ENCODE measurements at places on chromosomes 5 and 9.

DNA sequence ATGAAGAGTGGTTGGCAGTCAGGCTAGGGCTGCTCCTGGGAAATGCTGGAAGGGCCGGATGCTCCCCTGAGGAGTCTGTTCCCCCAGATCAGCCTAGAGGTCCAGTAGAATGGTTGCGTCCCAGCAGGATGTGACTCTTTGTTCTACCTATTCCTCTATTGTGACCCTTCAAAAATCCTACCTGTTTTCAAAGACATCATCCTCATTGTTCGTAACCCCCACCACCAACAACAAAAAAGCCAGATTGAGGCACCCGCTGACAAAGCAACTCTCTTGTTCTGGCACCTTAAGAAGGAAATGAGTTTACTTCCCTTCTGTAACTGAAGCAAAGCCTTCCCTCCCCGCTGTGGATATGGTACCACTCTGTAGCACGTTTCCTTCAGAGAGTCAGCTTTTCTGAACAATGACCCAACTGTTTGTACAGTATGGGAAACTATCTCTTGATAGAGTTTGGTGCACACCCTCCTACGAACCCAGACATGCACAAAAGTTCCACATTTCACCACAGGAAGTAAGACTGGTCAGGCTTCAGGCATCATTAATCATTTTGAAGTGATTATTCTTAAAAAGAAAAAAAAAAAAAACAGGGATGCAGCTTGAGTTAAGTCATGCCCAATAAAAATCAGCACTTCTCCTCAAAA, 207.2 kb downstream of the ENC1 start:
- peak; percentile 68 for DNase-seq

- DNase-seq: no peak
Measured at GRCh38 chr9:128266868-128267590, 8.8 kb downstream of the GOLGA2 start.

DNA sequence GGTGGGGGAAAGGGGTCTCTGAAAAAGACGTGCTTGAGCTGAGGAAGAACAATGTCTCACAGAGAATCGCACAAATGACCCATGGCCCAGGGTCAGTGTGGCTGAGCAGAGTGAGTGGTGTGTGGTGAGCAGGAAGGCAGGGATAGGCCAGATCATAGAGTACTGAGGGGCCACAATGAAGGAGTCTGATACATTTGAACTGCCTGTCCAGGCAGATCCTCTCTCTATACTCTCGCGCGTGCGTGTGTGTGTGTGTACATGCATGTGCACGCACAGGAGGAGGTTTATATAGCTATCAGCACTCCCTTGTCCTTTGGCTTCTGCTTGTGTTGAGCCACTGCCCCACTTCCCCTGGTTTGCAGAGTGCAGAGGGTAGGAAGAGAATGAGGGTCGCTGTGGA, 294.0 kb downstream of the ZNF608 start:
- DNase-seq: no peak

- no peak for DNase-seq
Measured at GRCh38 chr5:148792744-148793143, 33.7 kb upstream of the ADRB2 start.

DNA sequence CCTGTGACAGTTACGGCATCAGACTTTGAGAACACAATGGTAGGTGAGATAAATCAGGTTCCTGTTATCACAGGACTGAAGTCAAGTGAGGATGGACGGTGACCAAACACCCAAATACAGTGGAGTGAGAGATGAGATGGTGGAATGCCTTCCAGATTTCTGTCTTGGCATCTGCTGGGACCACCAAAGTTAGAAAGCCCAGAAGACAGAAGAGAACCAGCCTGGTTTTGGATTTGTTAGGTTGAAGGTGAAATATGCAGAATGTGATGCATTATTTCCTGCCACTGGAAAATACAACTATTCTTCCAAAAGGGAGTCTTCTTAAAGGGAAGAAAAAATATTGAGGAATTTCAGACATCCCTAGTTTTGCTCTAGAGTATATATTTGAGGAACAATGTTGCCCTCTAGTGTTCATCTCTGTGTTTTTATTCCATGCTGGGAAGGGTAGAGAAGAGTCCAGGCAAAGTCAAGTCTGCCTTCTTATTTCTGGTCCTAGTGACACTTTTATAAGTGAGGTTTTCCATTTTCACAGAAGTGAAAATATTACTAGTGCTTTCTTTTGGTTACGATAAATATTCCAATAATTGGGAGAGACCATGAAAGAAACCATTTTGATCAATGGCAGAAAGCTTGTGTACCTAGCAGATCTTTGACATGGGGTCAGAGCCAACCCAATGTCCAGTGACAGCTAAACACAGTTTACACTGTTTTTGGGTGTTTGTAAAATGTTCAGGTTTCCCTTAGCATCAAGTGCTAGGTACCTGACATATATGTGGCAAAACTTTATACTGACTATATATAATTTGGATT, 142.3 kb upstream of the ANKH start:
- DNase-seq: no peak

DNA sequence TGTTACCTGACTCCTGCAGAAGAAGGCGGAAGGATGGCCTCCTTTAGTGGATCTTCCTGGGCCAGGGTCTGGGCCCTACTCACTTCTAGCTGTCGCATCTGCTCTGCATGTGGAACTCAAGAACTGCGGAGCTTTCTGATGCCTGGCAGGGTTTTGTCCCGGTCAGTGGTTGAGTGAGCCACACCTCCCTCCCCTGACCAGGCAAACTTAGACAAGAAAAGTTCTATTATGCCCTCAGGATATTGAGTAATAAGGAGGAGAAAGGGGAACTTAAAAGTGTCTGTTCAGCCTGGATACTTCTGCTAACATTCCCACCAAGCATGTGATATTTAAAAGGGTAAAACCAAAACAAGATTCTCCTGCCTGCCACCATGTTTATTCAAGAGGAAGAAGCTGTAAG, at the start of gene FYB1:
FYB1 (minus strand) TSS at position 127 of the 400 bp plus-strand sequence. CDS start 16,603 bp downstream, outside the sequence.
- DNase-seq: no peak

Measured in GM12878 (cell line).